ENCODE measurements at places on chromosomes 16 and 17.

GRCh38 chr17:81043725-81044427, 8.9 kb downstream of the BAIAP2 start:
- no peak for DNase-seq

GRCh38 chr16:3638916-3639644, 15.4 kb upstream of the DNASE1 start:
- DNase-seq = no peak

GRCh38 chr16:13873835-13874438, 46.0 kb upstream of the ERCC4 start:
- no peak for DNase-seq

DNA sequence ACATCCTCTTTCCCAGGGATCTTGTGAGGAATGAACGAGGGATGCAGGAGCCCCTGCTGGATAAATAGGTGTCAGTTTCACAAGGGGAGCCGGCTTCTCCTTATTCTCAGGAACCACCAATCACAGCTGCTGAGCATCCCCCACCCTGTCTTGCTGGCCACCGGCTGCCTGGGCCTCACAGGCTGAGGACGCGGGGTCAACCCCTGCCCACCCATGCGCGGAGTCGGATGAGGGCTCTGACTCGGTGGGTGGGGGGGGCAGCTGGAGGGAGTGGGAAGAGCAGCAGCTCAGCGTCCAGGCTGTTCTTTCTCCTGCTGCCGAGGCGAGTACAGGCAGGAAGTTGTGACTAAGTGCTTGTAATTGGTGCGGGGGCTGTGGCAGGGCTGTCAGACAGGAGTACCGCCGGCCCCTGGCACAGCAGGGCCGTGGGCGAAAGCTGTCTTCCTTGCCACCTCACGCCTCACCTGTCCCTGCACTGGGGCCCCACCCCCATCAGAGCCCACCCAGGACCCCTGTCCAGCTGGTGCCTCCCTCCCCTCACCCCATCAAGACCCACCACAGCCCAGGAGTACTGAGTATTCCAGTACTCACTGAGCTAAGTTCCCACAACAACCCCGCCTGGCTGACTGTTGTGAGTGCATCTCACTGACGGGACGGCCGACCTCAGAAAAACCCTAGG, 11.0 kb upstream of the DPEP1 start:
- peak; percentile 52 for DNase-seq

DNA sequence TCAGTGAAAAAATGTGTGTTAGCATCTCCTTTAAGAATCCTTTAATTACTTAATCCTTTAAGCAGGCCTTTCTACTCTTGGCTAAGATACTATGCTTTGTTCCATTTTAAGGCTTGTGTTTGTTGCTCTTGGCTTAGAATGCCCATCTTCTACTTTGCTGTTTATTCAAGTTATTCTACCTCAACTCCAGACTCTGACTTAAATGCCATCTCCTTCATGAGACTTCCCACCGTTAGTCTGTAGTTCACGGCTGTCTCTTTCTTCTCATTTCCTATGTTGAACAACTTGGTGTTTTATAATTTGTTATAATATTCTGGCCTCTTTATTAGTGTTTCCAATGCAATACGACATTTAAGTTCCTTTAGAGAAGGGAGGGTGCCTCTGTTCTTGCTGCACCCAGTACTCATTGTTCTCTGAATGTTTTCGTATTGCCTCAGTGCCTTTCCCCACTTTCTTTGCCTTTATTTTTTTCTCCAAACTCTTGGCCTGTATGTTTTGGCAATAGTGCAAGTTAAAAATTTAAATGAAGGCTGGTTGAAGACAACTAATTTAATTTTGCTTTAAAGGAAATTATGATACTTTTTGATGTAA, 6.1 kb upstream of the KRT10 start:
- DNase-seq = no peak

DNA sequence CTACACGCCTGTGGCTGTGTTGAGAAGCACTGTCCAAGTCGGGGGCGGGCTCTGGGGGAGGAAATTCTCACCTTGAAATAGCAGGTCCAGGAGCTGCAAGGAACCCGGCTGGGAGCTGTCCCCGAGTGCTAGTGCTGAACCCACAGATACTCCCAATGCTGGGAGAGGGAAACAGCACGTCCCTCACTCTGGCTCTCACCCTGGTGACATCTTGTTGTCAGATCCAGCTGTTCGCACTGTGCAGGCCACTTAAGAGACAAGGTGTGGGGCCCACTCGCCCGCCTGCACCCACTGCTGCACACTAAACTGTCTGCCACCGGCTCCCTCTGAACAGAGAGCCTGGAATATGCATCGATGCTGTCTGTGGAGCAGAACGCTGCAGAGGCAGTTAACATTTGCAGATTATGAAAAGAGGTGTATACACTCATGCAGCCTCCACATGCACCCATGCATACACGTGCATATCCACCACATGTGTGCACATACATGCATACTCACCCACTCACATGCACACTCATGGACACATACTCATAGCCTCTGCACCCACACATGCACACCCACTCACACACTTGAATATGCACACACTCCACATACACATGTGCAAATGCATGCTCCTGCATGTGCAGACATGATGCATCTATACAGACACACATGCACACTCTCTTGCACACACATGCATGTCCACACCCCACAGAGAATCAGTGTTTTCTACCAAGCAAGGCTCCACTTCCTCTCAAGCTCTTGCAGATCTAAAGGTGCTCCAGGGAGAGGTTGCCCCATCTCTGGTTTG, 42.0 kb downstream of the MGAT5B start:
- peak; percentile 63 for DNase-seq

DNA sequence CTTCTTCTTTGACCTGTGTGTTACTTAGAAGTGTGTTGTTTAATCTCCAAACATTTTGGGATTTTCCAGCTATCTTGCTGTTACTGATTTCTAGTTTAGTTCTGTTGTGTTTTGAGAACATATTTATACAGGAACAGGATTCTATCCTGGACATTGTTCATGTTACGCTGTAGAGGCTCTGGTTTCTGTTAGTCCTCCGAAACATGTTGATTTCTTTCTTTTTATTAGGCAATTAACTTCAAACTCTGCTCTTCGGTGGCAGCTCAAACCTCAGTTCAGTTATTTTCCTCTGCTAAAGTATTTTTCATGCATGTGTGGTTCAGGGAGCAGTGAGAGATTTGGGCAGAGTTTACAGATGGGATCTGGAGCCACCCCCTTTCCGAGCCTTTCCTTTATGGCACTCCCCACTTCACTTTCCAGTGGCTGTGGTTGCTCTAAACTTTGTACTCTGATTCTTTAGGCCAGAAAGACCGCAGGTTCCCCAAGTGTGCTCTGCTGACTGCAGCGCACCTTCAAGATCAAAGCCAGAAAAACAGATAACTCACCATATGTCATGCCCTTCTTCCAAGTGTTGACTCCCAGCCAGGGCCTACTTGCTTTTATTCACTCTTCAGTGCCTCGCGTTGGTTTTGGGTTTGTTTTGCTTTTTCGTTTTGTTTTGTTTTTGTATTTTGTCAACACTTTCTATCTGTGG, 77.6 kb upstream of the KSR1 start:
- DNase-seq = no peak

DNA sequence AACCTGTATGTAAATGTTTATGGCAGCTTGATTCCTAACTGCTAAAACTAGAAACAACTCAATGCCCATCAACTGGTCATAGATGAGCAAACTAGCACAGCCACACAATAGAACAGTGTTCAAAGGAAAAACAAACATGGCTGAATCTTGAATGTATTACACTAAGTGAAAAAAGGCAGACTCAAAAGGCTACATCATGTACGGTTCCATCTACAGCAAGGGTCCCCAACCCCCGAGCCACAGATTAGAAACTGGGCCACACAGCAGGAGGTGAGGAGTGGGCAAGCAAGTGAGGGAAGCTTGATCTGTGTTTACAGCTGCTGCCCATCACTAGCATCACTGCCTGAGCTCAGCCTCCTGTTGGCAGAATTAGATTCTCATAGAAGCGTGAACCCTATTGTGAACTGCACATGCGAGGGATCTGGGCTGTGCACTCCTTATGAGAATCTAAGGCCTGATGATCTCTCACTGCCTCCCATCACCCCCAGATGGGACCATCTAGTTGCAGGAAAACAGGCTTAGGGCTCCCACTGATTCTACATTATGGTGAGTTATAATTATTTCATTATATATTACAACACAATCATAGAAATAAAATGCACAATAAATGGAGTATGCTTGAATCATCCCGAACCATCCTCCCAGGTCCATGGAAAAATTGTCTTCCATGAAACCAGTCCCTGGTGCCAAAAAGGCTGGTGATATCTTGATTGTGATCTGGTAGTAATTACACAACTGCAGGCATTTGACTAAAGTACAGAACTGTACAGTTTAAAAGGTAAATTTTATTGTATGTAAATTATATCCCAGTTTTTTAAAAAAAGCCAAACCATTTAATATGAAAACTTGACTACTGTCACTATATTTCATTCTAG, 7.7 kb downstream of the CEP20 start:
- DNase-seq = no peak

DNA sequence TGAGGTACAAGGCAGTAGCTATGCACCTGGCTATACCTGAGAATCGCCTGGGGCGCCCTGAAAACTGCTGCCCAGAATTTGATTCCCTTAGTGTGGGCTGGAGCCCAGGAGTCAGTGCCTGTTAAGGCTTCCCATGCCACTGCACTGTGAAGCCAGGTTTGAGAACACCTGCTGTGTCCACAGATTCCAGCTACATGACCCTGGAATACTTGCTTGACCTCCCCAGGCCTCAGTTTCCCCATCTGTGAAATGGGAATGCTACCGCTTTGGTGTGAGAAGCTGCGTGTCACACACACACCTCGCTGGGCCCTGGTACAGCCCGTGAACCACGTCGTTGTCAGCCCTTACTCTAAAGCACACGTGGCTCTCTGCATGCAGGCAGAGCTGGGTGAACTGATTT, 271.0 kb downstream of the C16orf95 start:
- no peak for DNase-seq

DNA sequence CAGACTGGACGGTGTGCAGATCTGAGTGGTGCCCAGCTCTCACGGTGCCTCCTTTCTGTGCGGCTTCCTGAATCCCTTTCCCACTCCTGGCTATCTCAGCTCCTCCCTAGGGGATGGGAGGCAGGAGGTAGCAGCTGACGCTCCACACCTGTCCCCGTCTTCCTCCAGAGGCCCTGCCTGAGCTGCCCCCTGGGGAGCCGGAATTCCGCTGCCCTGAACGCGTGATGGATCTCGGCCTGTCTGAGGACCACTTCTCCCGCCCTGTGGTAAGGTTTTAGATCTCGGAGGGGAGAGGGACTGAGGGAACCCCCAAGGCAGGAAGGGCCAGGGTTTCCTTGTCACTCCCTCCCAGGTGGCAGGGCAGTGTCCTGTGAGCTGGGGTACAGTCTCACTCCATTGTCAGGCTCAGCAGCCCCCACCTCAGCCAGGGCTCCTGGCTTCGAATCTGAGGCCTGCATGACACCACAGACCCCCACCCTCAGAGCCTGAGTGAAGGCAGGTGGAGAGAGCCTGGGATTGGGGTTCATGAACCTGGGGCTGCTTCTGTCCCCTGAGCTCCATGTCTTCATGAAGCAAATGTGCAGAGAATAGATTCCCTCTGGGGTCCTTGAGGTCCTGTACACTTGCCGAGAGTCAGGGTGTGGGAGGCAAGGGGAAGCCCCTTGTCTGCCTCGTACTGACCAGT, 6.6 kb downstream of the DEF8 start:
- peak; percentile 51 for DNase-seq

- DNase-seq = no peak
Observed at GRCh38 chr17:7824021-7824924, 9.7 kb upstream of the KDM6B start.

DNA sequence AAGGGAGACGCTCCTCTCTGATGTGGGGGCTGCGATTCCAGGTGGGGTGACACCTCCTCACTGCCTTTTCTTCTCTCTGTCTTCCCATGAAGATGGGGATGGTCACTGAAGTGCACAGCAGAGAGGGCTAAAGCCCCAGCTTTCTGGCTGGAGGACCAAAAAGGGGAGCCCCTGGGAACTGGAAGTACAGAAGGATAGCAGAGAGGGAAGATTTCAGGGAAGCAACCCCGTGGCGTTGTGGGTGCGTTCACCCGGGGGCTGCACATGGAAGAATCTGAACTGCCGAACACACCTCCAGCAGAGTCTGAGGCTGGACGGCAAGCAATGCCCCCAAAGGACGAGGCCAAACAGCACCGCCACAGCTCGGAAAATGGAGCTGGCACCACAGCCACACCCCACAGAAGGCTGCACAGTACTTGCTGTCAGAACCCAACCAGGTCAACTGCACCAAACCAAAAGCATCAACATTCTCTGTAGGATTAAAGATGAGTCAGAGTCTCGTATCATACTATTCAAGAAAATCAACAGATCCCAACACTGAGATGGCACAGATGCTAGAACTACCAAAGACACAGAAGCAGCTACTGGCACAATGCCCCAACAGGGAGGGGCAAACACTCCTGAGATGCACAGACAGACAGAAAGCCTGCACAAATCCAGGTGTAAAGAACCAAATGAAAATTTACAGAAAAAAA, 49.9 kb downstream of the MAP1LC3B start:
- no peak for DNase-seq

GRCh38 chr17:73749928-73750605, 105.8 kb upstream of the SDK2 start:
- DNase-seq = no peak

DNA sequence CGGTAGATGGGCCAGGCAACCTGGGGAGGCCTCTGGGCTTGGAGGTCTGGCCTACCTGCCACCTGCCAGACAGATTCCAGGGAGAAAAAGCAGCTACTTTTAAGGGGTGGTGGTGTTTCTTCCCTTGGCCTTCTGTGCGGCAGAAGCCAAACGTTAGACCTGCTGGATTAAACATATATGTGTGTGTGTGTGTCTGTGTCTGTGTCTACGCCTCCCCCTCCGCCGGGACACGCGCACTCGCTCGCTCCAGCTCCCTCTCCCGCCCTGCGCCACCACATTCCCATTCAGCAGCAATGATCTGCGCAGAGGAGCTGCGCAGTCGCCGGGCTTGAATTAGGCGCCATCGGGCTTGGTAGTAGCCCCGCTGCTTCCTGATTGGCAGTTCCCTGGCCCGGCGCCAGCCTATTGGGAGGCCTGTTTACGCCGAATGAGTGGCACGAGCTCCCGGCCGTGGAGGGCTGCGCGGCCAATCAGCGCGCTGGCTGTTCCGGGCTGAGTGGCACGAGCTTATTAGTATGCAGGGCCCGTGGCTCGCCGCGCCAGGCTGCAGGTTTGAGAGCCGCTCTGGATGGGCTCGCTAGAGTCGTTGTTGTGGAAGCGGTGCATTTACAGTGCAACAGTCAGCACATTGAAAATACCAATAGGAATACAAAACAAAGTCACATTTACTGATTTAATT, at the start of gene BAHCC1:
BAHCC1 (plus strand) TSS at position 537 of the 679 bp plus-strand sequence. CDS start 4,283 bp downstream, outside the sequence.
- peak; percentile 100 for DNase-seq

DNA sequence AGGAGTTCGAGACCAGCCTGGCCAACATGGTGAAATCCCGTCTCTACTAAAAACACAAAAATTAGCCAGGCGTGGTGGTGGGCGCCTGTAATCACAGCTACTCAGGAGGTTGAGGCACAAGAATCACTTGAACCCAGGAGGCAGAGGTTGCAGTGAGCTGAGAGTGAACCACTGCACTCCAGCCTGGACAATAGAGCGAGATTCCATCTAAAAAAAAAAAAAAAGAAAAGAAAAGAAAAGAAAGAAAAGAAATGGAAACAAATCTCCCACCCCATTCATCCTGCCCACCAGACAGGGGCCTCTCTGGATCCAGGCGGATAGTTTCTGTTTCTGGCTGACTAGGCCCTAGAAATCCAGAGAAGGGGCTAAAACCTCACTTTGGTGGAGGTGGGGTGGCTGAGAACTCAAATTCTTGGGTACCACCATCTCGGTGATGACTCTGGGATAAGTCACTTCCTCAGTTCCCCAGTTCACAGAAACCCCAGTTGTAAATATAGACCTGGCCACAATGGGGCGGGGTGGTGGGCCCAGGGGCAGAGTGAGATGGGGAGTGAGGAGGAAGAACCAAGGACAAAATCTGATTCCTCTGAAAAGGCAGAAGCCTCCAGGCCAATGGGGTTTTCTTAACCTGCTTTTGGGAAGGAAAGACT, 22.2 kb downstream of the SOCS1 start:
- DNase-seq = peak; percentile 17
